ENCODE measurements at places on chromosomes 6 and 20. TPM values are rescaled to one million over a fixed set of nuclear protein-coding genes. Genes with fewer than 3 reads are reported as not detected.

MAK gene
- 0.14 TPM for polyA plus RNA-seq

PRND gene
- not detected for polyA plus RNA-seq

NRN1 gene
- 50.5 TPM for polyA plus RNA-seq

TAGAP gene
- polyA plus RNA-seq: not detected

DNA sequence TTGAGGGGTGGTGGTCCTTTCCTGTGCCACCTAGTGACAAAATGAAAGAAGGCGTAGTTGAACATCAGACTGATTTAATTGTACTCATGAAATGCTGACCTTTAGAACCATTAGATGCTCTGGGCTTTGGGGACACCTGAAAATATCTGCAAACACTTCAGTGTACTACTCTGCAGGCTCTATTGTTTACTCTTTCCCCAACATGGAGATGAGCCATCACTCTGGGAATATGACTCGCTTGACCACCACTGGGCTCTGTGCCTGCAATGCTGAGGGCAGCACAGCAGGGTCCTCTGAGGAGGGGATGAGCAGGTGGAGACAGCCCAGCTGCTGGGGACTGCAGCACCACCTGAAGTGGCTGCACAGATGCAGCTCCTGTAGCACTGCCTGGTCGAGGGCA lies 74.8 kb upstream of the SLC24A3 start:
- no peak for DNase-seq

GRCh38 chr6:166612471-166612881 lies 14.6 kb downstream of the RPS6KA2 start:
- no peak for DNase-seq

DNA sequence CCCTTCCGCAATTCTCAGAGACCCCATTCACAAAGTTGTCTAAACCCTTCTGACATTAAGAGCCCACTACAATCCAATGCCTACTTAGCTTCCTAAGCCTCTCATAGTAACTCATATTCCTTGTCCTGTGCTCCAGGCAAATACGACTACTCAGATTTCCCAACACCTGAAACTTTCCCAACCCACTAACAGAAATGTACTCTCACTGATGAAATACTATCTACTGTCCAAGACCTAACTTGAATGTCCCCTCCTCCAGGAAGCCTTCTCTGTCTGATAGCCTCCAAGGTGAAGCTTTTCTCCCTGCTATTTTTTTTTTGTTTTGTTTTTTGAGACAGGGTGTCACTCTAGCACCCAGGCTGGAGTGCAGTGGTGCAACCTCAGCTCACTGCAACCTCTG lies 30.4 kb downstream of the GPLD1 start:
- DNase-seq: no peak

DNA sequence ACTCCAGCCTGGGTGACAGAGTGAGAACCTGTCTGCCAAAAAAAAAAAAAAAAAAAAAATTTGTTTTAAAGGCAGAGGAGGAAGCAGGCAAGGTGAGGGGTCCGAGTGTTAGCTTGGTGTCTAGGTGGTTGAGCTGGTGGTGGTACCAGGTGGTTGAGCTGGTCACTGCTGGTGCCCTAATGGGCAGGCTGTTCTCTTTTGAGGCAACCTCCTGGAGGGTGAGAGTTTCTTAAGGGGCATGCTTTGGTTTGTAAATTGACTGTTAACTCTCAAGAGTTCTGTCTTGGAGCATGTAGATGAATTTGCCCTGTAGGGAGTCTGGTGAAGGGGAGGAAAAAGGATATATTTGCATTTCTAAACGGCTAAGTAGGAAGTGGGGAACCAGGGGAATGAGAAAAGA lies 52.7 kb downstream of the BANF2 start:
- no peak for DNase-seq

GRCh38 chr6:25793970-25794369 lies 37.9 kb downstream of the SLC17A1 start:
- DNase-seq: no peak

GRCh38 chr20:43948455-43948854 lies 33.8 kb downstream of the TOX2 start:
- no peak for DNase-seq
